ENCODE measurements at places on chromosomes 5 and 9.
A peak's percentile ranks its signal among the peaks of the same experiment; 100 is the strongest.

- DNase-seq = peak; percentile 33
Observed at GRCh38 chr5:129096382-129096991, 1.9 kb downstream of the ISOC1 start.

- no peak for DNase-seq
Observed at GRCh38 chr9:91783411-91783810, 166.6 kb downstream of the ROR2 start.

- DNase-seq = peak; percentile 25
Observed at GRCh38 chr5:62214701-62215100, 91.3 kb upstream of the KIF2A start.

DNA sequence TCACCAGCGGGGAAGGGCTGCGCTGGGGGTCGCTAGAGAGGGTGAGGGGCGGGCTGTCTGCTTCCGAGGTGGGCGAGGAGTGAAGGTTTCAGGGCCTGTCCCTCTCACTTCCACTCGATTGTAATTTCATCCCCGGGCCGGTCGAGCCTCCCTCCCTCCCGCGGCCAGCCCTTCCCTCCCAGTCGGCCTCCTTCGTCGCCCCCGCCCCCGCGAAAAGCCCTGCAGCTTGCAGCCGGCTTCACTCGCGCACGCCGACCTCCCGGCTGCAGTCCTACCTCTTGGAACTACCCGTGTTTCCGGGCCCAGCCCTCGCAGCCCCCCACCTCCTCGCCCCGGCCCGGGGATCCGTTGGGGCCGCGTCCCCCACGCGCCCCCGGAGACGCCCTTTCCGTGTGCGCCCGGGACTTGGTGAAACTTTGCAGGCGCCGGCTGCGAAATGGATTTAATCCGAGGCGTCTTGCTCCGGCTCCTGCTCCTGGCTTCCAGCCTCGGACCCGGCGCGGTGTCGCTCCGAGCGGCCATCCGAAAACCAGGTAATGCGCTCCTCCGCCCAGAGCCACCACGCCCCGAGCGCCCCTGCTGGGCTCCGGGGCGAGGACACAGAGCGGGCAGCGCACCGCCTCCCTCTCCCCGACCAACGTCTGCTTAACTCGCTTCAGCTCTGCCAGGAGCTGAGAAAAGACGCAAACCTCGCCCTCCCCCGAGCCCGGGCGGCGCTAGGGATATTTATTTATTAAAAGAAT lies at the start of gene EGFLAM:
Gene EGFLAM (plus strand): TSS at position 241 of the 743 bp plus-strand sequence. CDS start 196 bp downstream, at position 437.
- no peak for DNase-seq

- DNase-seq = no peak
Observed at GRCh38 chr5:179994583-179995323, 76.8 kb downstream of the RNF130 start.

DNA sequence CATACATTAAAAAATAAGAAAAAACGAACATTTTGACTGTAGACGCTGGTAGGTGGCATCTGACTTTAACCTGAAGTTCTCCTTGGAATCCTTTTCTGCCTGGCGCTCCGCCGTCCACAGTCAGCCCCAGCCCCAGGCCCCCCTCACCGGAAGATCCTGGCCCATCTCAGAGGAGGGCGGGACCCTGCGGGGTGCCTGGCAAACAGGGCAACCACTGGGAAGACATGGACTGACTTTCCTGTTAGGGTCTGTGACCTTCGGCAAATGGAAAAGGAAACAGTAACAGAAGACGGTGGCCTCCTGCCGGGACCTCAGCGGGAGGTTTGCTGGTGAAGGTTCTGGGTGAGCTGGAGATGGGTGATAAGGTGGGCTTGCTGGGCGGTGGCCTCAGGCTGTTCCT lies 11.7 kb upstream of the EGR1 start:
- no peak for DNase-seq

- DNase-seq = no peak
Observed at GRCh38 chr5:133243196-133243595, 191.4 kb downstream of the HSPA4 start.

DNA sequence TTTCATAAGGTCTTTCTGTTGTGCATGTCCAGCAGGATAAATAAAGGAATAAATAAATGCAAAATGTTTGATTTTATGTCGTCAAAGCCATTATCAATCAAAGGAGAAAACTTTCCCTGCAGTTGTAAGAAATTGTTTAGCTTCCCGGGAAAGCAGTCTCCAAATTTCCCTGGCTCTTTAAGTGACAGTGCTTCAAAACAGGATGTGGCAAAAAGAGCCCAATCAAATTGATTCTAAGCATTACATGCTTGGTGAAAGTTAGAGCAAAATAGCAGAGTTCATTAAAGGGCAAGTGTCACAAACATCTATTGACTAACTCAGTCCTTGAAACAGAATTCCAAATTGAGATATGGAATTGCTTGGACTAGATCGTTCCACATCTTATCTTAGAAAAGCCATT lies 704.1 kb downstream of the PRELID2 start:
- no peak for DNase-seq

- DNase-seq = no peak
Observed at GRCh38 chr5:60810438-60811085, 33.5 kb downstream of the ELOVL7 start.

GRCh38 chr9:102845827-102846371 lies 149.2 kb upstream of the CYLC2 start:
- DNase-seq = no peak

GRCh38 chr9:109311731-109312130 lies 9.1 kb downstream of the EPB41L4B start:
- DNase-seq = no peak

GRCh38 chr9:121842612-121842978 lies 191.2 kb downstream of the DAB2IP start:
- DNase-seq = no peak

DNA sequence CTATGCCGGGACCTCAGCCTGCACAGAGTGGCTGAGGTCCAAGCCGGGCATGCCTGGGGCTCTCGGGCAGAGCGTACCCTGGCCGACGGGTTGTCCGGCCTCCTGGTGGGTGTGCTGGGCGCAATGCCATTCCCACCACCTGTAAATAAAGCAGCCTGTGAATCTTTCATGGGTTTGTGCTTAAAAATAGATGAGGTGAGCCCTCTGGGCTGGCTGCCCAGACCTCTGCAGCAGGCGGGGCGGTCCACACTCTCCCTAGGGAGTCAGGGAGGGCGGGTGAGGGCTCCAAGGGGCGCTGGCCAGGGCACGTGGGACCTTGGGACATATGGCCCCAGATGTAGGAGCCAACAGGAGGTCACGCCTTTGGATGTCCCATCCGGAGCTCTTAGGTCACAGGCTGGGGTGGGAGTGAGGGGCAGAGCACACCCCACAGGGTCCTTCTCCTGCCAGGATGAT lies 3.6 kb upstream of the AGPAT2 start:
- DNase-seq = no peak

GRCh38 chr5:13498279-13498678 lies 446.2 kb downstream of the DNAH5 start:
- DNase-seq = no peak

GRCh38 chr9:109110329-109111021 lies 9.3 kb downstream of the TMEM245 start:
- DNase-seq = peak; percentile 79

- no peak for DNase-seq
Observed at GRCh38 chr5:18050776-18051175, 416.5 kb downstream of the TAF11L14 start.

- no peak for DNase-seq
Observed at GRCh38 chr9:97852399-97853055, 499 bp upstream of the FOXE1 start.

DNA sequence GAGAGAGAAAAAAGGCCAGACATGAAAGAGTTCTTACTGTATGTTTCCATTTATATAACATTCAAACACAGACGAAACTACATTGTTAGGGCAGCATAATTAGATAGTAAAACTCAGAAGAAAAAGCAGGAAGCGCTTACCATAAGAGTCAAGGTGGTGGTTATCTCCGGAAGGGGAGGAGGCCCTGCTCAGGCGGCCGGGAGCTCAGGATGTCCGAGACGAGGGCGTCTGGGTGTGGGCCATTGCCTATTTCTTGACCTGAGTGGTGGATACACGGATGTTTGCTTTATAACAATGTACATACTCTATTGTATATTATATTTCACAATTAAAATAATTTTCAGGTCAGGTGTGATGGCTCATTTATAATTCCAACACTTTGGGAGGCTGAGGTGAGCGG lies 80.9 kb upstream of the COL5A1 start:
- DNase-seq = no peak

GRCh38 chr5:15943487-15943886 lies 236.1 kb downstream of the MARCHF11 start:
- no peak for DNase-seq

- DNase-seq = no peak
Observed at GRCh38 chr5:152405145-152405544, at the start of gene NMUR2. Gene NMUR2, minus strand, starts transcription at chr5:152405279. Its CDS starts 166 bp downstream, at chr5:152405113.

DNA sequence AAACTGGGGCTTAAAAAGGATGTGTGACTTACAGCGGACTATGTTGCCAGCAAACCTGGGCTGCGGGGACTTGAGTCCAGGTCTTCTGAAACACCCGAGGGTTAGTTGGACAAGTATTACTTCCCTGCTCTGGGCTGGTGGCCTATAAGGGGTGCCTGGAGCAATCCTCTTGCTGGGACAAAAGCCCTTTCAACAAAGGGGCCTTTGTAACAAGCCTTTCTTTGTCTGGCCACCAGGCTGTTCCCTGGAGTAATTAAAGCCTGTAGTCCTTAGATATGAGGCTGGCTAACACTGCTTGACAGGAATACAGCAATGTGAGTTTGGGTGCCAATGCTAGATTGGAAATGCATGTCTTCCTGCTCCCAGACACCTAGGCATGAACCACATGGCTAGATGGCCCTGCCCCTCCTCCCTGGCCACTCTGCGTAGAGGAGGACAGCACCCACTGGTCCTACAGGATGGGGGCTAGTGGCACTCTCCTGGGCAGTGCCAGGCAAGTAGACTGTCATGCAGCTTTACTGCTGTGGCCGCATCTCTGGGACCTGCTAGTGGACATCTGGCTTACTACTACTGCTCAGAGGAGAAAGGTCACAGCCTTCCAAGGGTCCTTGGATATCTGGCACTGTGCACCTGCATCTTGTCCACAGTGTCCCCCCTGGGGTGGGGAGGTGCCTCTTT lies 343.1 kb downstream of the ZSWIM6 start:
- DNase-seq = peak; percentile 8

DNA sequence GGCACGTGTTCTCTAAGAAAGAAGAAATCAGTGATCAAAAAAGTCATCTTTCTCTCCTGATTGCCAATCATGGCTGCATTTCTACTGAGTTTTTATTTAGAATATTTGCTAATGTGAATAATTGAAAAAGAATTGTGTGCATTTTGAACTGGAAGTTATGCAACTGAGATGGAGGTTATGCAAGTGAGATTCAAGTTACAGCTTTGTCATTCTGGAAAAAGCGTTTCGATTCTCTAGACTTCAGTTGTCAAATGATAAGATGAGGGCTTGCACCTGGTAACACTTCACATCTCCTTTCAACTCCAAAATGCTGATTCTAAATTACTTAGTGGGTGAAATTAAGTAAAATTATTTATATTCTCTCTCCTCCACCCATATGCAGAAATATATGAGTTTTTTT lies 36.4 kb downstream of the C6 start:
- DNase-seq = no peak

GRCh38 chr9:92748233-92748497 lies 16.5 kb downstream of the BICD2 start:
- no peak for DNase-seq

DNA sequence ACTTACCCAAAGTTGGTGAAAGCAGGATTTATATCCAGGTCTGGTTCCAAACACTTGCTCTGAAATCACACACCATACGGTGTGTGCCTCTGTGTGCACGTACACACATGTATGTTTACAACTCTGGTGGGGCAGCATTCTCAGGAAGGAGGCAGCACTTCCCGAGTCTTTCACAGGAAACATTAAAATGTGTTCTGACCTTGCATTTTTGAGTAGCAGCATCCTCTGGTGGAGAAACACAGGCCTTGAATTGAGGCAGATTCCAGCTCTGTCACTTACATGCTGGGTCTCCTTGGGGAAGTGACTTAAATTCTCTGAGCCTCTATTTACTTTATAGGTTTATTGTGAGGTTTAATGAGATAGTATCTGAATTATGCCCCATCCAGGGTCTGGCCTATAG lies 126.4 kb downstream of the RGS3 start:
- DNase-seq = peak; percentile 66

- no peak for DNase-seq
Observed at GRCh38 chr5:30832519-30832918, 361.0 kb upstream of the CDH6 start.

GRCh38 chr5:88092358-88092757 lies 176.3 kb downstream of the TMEM161B start:
- no peak for DNase-seq

- DNase-seq = peak; percentile 97
Observed at GRCh38 chr9:111599092-111599954, at the start of gene PTGR1. Gene PTGR1, minus strand, starts transcription at chr9:111599647. Its CDS starts 2,225 bp downstream, at chr9:111597422.

DNA sequence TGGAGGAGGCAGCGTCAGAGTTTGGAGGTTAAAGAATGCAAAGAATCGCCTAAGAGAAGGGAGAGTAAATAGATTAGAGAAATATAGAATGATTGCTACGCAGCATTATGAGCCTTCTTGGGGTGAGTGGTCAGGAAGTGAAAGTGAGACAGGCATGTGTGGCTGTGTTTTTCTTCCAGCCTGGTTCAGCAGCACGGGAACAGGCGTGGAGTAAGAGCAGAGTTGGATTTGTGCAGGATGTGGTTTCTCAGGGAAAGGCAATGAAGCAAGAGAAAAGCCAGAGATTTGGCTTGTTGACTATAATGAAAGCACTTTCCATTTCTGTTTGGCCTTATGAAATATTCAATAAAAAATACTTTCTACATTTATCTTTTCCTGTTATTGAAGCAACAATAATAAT lies 34.3 kb upstream of the FRMD3 start:
- DNase-seq = no peak

DNA sequence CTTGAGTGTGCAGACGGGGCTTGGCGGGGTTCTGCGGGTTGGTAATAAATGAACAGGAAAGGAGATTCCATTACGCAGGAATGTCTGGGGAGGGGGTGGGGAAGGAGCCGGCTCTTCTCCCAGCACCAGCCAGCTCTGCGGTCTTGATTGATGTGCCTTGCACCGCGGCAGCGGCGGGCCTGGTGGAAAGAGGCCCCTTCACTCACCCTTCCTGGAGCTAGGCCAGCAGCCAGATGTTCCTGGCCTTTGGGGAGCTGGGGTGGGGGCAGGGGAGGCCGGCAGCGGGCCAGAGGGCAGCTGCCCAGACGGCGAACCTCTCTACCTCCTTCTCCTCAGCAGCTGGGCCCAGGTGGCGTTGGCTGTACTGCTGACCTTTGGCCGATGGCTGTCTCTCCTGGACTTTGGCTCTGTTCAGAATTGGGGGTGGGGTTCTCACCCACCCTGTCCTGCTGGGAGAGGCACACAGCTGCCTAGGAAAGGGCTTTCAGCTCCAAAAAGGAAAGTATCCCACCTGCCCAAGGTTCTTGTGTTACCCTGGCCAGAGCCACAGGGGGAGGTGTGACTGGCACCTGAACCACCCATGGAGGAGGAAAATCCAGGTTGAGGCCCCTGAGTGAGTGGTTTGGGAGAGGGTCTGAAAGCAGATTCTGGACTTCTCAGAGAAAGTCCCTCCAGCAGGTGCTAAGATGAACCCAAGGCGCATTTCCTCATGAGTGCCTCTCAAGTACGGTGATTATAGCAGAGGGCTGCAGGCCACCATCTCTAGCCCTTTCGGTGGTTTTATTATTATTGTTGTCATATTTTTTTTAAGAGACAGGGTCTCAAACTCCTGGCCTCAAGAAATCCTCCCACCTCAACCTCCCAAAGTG lies 58.0 kb upstream of the SYNPO start:
- no peak for DNase-seq

All from RKO (cell line).